ENCODE measurements at places on chromosomes 13 and 19.

- DNase-seq = no peak
Measured at GRCh38 chr13:89150362-89150761, 1479.2 kb downstream of the SLITRK5 start.

- no peak for DNase-seq
Measured at GRCh38 chr19:19192910-19193423, 909 bp downstream of the RFXANK start.

DNA sequence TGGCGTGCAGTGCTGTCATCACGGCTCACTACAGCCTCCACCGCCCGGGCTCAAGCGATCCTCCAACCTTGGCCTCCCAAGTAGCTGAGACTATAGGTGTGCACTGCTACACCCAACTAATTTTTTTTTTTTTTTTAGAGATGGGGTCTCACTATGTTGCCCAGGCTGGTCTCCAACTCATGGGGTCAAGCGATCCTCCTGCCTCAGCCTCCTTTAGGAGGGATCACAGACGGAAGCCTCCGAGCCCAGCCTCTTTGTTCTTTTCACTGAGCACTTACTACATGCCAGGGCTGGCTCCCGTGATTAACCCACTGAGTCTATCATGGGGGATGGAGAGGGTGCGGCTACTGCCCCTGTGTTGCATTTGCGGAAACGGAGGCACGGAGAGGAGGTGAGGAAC, 12.9 kb upstream of the CACTIN start:
- no peak for DNase-seq

GRCh38 chr19:1657746-1658145, 5.3 kb upstream of the TCF3 start:
- DNase-seq = no peak

DNA sequence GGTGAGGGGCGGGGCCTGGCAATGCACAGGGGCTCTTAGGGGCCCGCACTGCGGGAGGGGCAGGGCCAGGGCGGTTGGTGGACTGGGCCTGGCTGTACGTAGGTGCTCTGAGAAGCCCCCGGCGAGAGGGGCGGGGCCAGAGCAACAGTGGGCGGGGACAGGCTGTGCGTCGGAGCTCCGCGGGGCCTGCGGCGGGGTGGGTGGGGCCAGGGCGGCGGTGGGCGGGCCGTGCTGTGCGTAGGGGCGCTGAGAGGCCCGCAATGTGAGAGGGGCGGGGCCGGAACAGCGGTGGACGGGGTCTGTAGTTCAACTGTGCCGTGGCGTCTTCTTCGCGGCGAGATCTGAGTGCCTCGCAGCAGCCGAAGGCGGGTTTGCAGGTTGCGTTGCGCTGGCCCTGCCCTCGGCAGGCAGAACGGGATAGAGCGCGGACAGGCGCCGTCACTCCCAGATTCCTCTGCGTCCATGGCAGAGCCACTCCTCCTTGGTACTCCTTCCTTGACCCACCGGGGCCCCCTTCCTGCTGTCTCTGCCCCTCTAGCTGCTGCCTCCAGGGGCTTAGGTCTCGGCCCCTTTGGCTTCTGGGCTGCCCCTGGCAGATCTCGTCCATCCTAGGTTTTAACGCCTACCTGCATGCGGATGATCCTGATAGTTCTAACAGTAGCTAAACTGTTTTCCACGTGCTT, 33.2 kb downstream of the CCNE1 start:
- DNase-seq = peak; percentile 90

DNA sequence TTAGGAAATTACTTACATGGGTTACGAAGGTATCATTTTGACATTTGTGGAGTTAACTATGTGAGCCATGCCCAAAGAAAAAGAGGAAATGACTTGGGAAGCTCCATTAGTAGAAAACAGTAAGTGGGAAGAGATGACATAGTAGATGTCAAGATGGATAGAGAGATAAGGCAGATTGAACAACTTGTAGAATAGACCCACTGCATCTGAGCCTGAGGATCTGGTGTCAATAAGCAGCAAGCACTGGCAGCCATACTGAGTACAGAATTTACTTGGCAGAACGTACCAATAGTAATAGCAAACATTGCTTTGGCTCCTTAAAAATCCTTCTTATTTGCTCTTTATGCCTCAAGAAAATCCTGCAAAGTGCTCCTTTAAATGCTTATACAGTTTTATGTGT, 203.8 kb downstream of the GPC6 start:
- no peak for DNase-seq

DNA sequence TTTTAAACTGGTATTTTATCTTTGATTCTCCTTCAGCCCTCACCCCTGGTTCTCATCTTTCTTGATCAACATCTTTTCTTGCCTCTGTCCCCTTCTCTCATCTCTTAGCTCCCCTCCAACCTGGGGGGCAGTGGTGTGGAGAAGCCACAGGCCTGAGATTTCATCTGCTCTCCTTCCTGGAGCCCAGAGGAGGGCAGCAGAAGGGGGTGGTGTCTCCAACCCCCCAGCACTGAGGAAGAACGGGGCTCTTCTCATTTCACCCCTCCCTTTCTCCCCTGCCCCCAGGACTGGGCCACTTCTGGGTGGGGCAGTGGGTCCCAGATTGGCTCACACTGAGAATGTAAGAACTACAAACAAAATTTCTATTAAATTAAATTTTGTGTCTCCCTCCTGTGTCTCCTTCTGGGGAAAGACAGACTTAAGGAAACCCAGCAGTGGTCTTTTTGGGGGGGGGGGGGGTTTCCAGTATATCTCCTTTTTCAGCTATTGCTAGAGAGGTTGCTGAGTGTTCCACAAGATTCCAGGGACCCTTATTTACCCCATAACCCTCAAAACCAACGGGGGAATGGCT, 1.5 kb upstream of the RAD23A start:
- peak; percentile 37 for DNase-seq

DNA sequence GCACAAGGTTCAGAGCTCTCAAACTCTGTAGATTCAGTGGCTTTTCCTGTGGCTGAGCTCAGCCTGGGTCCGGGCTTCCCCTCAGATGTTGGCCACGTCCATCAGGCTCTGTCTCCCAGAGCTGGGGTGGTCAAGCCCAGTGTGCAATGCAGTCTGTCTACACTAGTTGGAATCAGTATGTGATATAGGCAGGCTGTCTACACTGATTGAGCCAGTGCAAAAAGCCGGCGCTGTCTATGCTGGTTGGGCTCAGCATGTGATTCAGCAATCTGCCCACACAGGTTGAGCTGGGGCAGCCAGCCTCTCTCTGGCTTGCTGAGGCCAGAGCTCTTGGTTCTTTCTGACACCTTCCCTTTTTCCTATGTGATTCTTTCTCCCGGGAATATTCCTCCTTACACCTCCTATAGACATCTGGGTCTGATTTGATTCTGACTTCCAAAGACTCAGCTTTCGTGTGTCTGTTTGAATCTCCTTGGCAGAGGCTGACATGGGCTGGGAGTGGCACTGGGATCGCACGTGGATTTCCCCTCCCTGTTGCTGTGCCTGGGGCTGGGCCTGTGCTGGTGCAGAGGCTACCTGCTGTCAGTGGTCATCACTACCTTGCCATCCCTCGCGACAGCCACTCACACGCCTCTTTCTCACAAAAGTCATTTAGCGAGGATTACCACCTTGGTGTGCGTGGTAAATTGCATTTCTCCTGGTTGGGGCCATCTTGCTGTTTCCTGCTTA, 9.3 kb downstream of the CHST8 start:
- no peak for DNase-seq

DNA sequence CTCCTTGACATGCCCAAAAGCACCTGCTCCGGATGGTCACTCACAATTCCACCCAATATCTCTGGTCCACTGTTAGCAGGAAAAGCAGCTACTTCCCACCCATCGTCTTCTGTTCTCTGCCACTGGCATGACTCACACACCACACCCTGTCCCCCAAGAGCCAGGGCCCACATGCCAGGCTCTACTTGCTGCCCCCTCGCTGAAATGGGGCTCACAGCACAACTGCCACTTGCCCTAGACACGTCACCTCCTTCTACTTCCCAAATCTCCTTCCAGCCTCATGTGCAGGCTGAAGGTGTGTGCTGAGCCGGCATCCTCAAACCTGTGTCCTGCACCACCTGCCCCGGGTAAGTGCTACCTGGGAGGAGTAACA, 65.0 kb downstream of the TBC1D4 start:
- DNase-seq = peak; percentile 16

- no peak for DNase-seq
Measured at GRCh38 chr13:51113969-51114368, 2.9 kb upstream of the C13orf42 start.

DNA sequence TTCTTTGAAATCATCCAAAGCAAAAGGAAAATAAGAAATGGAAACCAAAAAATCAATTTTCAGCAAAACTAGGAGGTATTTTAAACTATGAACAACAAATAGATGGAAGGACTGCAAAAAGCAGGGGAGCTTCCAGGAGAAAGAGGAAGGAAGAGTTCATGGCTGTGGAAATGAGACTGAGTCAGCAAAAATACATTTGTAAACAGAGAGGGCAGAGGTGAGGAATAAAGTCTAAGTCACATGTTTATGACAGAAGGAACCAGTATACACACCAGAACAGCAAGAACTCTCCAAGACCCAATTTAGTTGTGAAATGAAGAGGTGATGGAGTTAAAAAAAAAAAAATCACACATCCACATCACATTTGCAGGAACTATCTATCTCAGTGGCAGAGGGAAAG, 69.6 kb downstream of the RNASEH2B start:
- DNase-seq = no peak

DNA sequence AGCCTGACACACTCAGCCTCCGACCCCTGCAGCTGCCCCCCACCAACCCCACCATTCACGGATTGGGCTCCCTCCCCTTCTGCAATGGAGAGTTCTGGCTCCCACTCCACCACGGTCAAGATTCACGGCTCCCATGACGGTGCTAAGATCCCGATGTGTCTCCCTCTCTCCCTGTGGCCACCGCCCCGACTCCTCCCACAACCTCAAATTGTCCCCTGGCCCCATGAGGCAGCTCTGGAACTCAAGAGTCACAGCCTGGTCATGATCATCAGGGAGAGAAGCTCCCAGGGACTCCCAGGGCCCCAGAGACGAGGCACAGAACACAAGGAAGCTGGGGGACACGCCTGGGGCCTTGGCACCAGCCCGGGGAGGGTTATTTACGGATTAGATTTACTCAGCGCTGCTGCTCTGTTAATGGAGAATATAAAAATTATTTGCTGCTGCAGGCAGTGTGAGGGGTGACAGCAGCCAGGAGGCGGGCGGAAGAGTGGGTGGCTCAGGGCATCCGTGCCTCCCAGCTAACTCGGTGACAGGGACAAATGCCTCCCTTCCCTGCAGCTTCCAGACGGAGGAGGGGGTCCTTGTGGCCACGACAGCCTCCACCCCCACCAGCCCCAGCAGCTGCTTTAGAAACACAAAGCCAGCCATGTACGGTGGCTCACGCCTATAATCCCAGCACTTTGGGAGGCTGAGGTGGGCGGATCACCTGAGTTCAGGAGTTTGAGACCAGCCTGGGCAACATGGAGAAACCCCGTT, 184.2 kb downstream of the PTPRS start:
- DNase-seq = no peak

- DNase-seq = peak; percentile 46
Measured at GRCh38 chr13:38582133-38582532, 104.7 kb upstream of the FREM2 start.

DNA sequence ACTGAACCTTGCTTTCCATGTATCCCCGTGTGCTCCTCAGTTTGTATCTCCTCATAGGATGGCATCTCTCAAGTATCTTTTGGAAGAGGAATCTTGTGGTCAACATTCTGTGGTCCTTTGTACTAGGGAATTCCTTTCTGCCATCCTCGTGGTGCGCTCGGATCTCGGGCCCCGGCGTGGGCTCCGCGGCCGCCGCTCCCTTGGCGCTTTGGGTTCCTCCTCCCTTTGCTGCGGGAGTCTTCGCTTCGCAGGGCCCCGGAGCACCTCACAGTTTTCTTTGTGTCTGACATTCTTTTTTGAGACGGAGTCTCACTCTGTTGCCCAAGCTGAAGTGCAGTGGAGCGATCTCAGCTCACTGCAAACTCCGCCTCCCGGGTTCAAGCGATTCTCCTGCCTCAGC, 264.7 kb downstream of the IRS2 start:
- DNase-seq = no peak

DNA sequence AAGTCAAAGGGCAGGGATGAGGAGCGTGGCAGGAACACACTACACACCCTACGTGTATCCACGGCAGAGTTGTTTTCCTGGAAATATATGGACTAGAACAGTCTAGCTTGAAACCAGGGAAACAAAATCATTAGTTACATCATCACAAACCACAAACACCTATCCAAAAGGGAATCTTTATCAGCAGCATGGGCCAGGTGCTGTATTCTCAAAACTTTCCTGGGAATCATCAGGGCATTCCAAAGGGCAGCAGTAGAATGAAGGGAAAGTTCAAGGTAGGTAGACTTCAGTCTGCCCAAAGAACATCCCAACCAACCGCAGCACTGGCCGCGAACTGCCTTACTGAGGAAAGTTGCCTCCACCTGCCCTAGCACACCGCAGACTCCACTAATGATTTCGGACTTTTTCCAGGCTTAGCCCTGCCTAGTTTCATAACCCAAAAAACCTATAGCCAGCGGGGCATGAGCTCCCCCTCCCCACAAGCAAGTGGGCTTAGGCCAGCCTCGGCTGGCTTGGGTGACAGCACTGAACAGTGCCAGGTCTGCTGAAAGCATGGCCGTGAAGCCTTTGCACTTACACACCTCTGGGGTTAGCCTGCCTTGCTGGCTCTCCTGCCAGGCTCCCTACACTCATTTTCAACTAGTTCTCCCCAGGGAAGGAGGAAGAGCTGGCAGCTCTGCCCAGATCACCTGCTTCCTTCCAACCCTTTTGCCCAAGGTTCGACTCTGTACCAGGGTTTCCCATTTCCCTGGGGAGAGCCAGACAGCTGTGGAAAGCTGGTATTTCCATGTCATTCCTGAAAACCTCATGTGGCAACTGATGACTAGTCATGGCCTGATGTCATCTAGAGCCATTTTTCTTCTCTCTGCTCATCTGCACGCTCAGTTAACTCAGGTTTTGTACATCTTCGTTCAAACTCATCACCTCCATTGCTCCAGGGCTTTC, 77.3 kb upstream of the UBAC2 start:
- no peak for DNase-seq
